ENCODE measurements at places on chromosomes 1 and 21. TPM values are rescaled to one million over a fixed set of nuclear protein-coding genes. Genes with fewer than 3 reads are reported as not detected.

The RIMKLA gene
- total RNA-seq, result not detected

The PTGS2 gene
- 3.3 TPM for total RNA-seq

The KIF26B gene
- 22.1 TPM for total RNA-seq

The IL23R gene
- not detected for total RNA-seq

DNA sequence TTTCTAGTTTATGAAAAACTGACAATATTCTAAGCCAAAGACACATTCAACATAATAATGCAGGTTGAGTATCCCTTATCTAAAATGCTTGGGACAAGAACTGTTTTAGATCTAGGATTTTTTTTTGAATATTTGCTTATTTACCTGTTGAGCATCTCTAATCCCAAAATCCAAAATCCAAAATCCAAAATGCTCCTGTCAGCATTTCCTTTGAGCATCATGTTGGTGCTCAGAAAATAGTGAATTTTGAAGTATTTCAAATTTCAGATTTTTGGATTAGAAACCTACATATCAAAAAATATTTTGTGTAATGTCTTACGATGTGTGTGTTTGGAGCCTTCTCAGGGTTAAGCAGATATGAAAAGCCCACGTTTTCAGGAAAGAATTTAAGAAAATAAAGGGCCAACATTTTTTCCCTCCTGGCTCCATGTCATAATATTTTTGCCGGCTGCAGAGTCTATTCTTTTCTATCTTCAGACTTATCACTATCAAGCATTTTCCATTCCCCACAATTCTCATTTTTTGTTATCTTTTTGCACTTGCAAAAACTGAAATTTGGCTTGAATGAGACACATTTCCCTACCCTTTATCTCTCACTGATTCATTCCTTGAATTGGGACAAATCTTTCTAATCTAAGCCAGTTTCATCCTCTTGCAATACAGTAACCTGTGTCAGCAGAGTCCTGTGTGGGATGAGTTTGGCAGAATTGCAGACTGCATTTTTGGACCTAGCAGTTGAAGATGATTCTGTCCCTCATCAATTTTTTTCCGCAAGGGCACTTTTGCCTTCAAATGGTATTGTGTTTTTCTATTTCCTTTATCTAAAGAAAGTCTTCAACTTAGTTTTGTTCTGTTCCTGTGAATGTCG, 233.9 kb downstream of the DISC1 start:
- H3K4me1 ChIP-seq, result peaks cover 6% of the 10 kb centered on the region
- H3K4me3 ChIP-seq, result no peak overlapping the region
- no peak overlapping the region for H3K27ac ChIP-seq
- no peaks in the 10 kb centered on the region for H3K27me3 ChIP-seq
- DNase-seq, result no peak

GRCh38 chr1:209703834-209704504, 677 bp upstream of the HSD11B1 start:
- H3K36me3 ChIP-seq, result no peaks in the 10 kb centered on the region
- H3K27ac ChIP-seq, result no peak overlapping the region
- DNase-seq, result no peak
- peaks cover under 1% of the 10 kb centered on the region for H3K27me3 ChIP-seq

DNA sequence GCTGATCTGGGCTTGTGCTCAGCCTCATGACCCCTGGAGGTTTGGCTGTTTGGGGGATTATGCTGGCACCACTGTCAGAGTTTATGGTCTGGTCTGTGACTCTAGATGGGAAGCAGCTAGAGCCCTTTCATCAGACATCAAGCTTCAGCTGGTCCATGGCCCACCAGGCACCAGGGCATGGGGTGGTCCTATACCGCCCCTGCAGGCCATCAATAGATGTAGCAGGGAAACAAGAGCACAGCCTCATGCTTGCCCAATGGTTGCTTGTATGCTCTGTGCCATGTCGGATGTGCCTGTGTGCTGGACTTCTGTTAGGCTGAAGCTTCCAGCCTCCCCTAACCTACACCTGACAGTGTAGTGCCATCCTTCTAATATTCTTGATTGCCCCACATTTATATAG, 71.1 kb upstream of the CD34 start:
- no peaks in the 10 kb centered on the region for H3K36me3 ChIP-seq
- no peak overlapping the region for H3K27ac ChIP-seq
- no peaks in the 10 kb centered on the region for H3K4me1 ChIP-seq
- no peak for DNase-seq

DNA sequence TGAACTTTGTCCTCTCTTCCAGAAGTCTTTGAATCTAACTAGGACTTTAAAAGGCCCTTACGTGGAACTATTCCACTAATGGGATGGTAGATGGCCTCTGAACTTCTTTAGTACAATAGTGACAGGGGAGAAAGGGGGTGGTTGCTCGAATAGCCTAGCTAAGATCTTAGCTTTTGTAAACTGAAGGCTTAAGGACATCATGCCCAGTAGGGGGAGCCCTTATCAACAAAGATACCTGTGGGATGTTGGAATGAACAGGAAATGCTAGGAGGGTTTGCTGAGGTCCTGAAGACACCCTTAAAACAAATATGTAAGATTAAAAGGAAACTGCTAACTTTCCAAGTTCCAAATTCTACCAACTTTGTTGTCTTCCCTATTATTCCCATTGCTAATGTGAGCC, 33.2 kb downstream of the NHLH2 start:
- no peak for DNase-seq
- no peaks in the 10 kb centered on the region for H3K36me3 ChIP-seq

DNA sequence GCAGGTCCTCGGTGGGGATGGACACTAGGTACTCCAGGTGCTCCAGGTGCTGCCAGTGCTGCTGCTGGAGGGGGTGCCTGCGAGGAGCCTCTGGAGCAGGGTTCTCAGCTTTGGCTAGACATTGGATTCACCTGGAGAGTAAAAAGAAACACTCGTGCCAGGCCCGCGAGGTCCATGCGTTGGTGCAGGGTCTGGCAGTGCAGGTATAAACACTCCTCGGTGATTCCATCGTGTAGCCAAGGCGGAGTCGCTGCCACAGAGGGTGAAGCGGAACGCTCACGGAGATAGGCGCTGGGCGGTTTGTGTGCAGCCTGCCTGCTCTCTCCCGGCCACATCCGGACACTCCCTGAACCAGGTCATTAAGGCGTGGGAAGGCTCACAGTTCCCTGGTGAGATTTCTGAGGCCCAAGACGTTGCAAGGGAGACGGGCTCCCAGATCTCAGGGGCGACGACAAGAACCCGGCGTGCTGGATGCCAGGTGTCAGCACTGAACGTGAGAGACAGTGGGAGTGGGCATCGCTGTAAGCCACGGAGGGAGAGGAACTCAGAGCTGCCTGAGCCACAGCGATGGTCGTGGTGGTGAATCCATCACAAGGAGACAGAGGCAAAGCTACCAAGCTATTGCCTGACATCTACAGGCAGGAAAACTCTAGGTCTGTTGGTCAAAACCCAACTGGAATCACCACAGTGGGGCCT, 17.2 kb upstream of the SUMO3 start:
- no peak overlapping the region for H3K4me3 ChIP-seq
- H3K27ac ChIP-seq, result no peak overlapping the region
- peak; percentile 72 for DNase-seq
- H3K4me1 ChIP-seq, result peaks cover 4% of the 10 kb centered on the region
- H3K27me3 ChIP-seq, result peaks cover 2% of the 10 kb centered on the region

- H3K36me3 ChIP-seq, result peaks cover 16% of the 10 kb centered on the region
- H3K4me3 ChIP-seq, result peak overlapping the region; percentile 95
- peaks cover 15% of the 10 kb centered on the region for H3K4me1 ChIP-seq
- peaks cover 5% of the 10 kb centered on the region for H3K27me3 ChIP-seq
- peak; percentile 93 for DNase-seq
These were observed 576 bp downstream of the SMIM12 start for GRCh38 chr1:34858901-34859445.

DNA sequence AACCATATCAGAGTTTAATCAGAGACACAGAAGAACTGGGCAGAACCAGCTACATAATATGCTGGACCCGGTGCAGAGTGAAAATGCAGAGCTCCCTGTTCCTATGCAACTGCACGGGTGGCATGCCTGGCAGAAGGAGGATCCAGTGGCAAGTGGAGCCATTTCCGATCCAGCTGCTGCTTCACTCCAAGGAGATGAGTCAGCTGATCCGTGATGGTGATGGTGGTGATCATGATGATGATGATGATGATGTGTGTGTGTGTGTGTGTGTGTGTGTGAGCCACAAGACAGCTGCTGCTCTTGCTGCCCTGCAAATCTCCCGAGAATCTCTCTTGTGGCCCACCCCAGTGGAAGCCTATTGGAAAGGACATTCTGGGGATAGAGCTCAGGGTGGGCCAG, 133.0 kb downstream of the URB2 start:
- no peak for DNase-seq
- no peaks in the 10 kb centered on the region for H3K36me3 ChIP-seq
- H3K27me3 ChIP-seq, result no peaks in the 10 kb centered on the region
- no peak overlapping the region for H3K4me3 ChIP-seq
- H3K4me1 ChIP-seq, result no peaks in the 10 kb centered on the region

- H3K27me3 ChIP-seq, result peaks cover 4% of the 10 kb centered on the region
- H3K36me3 ChIP-seq, result no peaks in the 10 kb centered on the region
- H3K27ac ChIP-seq, result no peak overlapping the region
- no peak for DNase-seq
These were observed 33.4 kb upstream of the IFFO2 start for GRCh38 chr1:18989896-18990295.

DNA sequence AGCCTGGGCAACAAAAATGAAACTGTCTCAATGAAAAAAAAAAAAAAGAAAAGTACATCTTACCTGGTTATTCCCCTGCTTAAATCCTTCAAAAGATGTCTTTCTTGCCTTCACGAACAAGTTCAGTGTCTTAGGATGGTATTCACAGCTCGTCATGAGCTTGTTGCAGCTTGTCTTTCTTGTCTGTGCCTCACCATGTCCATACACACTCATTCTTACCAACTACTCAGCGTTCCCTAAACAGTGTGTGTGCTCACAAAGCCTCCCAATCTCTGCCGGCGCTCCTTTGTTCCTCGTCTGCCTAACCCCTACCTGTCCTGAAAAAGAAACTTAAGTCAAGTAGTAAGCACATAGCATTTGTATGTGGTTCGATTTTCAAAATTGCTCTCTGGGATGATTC, 31.1 kb downstream of the UBE4B start:
- no peak overlapping the region for H3K4me3 ChIP-seq
- H3K4me1 ChIP-seq, result peaks cover 22% of the 10 kb centered on the region
- no peak for DNase-seq
- H3K36me3 ChIP-seq, result no peaks in the 10 kb centered on the region
- no peaks in the 10 kb centered on the region for H3K27me3 ChIP-seq

DNA sequence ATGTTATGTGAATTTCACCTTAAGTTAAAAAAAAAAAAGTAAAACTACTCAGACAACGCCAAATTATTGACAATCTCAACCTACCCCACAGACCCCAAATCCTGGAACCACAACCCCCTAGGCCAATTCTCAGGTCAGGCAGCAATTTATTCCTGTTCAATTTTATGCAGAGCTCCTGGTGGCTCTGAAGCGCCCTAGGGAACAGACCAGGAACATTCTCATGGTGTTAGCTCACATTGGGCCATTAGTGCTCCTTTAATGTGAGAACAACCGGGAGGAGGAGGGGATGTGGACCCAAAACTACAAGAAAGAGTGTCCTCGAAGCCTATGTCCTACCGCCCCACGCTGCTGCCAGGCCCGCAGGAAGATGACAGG, 403 bp upstream of the PSEN2 start:
- no peaks in the 10 kb centered on the region for H3K36me3 ChIP-seq
- H3K4me3 ChIP-seq, result peak overlapping the region; percentile 84
- peaks cover 13% of the 10 kb centered on the region for H3K4me1 ChIP-seq
- H3K27ac ChIP-seq, result no peak overlapping the region

DNA sequence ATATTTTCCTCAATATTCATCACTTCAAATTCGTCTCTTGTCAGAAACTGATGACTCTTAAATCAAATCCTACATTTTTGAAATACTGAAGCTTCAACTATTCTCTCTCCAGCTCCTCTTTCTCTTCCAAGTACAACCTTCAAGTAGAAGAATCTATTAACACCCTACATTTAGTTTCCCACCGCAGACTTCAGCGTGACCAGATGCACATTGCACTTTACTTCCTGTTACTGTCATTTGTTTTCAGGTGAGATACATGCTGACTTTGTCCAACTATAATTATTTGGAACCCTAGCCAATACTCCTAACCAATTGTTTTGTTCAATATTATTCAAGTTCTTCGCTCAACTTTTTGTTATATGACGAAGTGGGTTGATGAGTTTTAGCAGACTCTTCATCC, 116.0 kb downstream of the MRPL39 start:
- no peak overlapping the region for H3K27ac ChIP-seq
- no peaks in the 10 kb centered on the region for H3K36me3 ChIP-seq
- H3K27me3 ChIP-seq, result no peaks in the 10 kb centered on the region
- H3K4me3 ChIP-seq, result no peak overlapping the region
- no peaks in the 10 kb centered on the region for H3K4me1 ChIP-seq
- no peak for DNase-seq

DNA sequence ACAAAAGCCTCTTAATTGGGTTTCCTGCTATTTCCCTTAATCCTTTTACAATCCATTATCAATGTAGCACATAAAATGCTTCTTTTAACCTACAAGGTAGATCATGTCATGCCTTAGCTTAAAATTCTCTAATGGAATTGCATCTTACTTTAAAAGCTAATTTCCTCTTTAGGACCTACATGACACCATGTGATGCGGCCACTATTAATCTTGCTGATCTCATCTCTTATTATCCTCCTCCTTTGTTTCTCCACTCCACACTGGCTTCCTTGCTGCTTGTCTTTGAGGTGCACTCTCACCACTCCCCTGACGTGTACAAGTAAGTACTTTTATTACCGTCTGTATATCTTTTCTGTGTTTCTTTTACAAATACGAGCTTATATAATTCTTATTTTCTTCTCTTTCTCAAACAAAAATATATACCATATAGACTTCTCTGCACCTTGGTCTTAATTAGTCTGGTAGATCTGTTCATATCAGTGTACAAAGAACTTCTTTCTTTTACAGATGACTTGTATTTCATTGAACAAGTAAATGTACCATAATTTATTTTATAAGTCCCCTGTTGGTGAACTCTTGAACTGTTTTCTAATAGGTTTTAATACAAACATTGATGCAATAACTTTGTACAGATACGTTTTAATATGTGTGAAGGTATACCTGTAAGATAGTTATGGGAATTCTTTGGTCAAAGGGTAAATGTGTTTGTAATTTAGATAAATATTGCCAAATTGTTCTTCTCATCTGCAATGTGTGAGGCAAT, 28.2 kb downstream of the GPR88 start:
- H3K27me3 ChIP-seq, result no peaks in the 10 kb centered on the region
- no peaks in the 10 kb centered on the region for H3K4me1 ChIP-seq
- no peaks in the 10 kb centered on the region for H3K36me3 ChIP-seq
- no peak for DNase-seq

DNA sequence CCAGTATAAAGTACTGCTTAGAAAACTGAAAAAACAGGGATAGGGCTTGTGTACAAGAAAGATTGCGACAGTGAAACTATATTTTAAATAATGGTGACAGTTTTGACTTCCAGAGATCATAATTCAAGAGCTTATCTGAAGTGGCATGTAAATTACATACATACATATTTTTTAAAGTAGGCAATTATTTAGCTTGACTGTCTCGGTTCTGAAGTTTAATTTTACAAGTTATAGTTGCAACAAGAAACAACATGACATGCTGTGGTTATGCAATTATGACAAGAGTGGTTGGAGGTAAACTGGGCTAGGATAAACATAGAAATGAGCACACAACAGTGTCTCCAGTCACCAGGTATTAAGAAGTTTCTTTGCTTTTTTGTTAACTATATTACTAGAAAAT, 4.1 kb downstream of the C1orf21 start:
- H3K4me3 ChIP-seq, result no peak overlapping the region
- H3K36me3 ChIP-seq, result no peaks in the 10 kb centered on the region
- DNase-seq, result no peak
- no peak overlapping the region for H3K27ac ChIP-seq
- H3K4me1 ChIP-seq, result peaks cover 12% of the 10 kb centered on the region
